ENCODE measurements at places on chromosomes 1 and 21. TPM values are rescaled to one million over a fixed set of nuclear protein-coding genes. Genes with fewer than 3 reads are reported as not detected.

PGLYRP3 gene
- total RNA-seq, result not detected

PLA2G2F gene
- total RNA-seq, result not detected

KCNA3 gene
- not detected for total RNA-seq

FCRL5 gene
- total RNA-seq, result not detected

SLC45A1 gene
- total RNA-seq, result 1.1 TPM

CD1B gene
- not detected for total RNA-seq

MSH4 gene
- total RNA-seq, result 0.09 TPM

PLA2G2D gene
- not detected for total RNA-seq

DNAH14 gene
- total RNA-seq, result 7.1 TPM

NCAM2 gene
- 1.4 TPM for total RNA-seq
